ENCODE measurements at places on chromosomes 6 and 20.

DNA sequence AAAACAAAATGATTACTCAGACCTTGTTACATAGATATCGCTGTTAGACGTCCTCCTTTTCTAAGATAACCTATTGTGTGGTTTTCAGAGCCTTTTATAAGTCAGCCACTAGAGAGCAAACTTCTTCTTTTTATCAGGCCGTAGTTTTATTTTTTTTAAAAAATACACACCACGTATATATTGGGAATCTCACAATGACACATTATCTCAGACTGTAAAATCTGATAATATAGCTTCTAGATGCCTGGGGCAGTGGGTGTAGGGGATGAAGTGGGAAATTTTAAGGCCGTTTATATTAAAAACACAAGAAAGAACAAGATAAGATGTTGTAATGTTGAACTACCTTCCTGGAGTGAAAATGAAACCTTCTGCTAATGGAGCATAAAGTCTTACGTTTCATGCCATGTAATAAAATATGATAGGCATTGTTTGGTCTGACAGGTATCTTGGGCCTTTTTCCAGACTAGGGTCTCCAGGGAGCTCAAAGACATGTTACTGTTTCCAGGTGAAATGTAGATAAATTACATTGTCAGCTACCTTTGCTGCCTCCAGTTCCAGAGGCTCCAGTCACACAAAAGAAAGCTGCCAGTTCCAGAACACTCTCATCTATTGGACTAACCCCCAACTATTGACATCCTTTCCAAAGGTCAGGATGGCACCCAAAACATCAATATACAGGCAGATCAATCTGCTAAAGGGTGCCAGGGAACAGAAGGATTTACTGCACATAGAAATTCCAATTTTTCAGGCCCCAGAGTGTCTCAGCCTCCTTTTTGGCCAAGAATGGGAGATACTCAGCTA, 130.2 kb upstream of the AKIRIN2 start:
- no peak for DNase-seq

- DNase-seq, result no peak
Observed at GRCh38 chr20:2691663-2692035, 931 bp upstream of the EBF4 start.

DNA sequence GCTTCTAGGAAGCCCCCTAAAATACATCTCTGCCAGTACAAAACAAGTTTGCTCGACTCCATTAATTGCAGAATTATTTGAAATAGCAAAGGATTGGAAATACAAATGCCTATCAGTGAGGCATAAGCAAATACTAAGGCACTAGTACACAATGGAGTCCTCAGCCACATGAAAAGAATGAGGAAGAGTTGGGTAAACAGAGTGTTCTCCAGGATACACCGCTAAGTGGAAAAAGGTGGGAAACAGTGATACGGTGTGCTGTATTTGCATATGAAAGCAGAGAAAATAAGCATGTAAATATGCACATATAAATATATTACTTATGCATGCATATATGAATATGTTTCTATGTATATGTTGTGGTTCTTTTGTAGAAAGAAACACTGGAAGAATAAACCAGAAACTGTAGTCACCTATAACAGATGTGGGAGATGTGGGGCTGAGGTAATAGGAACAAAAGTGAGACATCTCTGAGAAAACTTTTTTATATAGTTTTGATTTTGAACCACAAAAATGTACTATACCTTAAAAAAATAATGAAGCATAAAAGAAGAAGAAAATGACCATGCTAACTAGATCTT, 143.4 kb upstream of the MYLIP start:
- DNase-seq, result no peak

DNA sequence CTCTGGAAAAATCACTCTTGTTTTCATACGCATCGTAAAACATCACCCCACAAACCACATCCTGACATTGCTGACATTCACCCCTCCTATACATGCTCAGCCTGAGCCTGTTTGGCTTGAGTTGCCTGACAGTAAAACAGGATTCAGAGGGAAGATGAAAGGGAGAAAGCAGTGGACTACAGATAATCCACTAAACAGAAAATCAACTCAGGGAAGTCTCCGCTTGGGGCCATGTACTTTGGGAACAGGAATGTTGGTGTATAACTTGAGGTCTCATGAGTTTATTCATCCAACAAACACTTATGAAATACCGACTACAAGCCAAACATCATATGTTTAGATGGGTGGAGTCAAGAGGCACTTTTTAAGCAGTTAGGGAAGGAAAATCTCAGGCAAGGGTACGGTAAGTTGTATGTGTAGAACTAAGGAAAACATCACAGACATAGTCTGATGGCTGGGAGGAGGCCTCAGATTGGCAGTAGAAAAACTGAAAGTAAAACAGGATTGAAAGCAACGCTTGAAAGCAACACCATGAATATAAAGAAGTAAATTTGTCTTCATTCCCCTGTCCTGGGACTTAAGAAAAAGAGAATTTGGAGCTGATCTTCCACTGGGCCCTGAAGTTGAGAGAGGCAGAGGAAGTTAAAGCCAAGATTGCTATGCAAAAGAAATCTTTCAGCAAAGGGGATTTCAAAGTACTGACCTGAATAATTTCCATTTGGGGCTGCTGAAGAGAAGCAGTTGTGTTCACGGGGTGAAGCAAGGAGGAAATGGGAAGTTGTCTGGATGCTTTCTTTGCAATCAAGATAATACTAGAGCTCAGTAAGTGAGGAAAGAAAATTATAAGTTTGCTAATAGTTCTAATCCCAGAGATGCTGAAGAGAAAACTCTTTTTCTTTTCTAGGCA, 28.8 kb downstream of the PDE7B start:
- peak; percentile 27 for DNase-seq

DNA sequence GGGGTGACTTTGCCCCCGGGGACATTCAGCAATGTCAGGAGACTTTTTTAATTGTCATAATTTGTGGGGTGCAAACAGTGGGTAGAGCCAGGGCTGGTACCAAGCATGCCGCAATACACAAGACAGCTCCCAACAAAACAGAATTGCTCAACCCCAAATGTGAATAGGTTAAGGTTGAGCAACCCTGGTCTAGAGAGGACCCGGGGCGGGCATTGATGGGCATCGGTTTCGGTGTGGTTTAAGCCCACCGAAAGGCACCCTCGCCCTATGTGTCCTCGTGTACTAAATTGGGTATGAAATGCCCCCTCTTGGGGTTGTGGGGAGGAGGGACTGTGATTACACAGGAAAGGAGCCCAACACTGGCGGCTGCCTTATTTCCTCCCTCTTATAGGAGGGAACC, 36.0 kb downstream of the KIAA1755 start:
- no peak for DNase-seq

DNA sequence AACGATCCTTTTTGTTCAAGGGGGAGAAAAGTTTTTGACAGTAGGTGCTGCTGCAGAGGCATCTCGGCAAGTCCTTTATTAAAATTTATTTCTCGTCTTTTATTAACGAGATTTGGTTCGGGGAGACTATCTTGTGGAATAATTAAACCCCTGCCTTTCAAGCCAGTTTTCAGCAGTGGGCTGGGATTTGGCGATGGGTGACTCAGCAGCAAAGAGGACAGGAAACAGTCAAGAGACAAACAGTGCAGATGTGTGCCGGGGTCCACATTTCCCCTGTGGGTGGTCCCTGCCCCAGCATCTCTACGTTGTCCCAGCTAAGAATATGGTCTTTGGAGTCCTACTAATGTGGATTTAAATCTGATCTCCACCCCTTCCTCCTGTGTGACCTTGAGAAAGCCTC, 282.8 kb downstream of the CDH26 start:
- no peak for DNase-seq

GRCh38 chr6:87618531-87618930, 28.6 kb downstream of the ORC3 start:
- no peak for DNase-seq

GRCh38 chr20:32165836-32166545, 41.6 kb downstream of the PLAGL2 start:
- no peak for DNase-seq

- no peak for DNase-seq
Observed at GRCh38 chr6:110776413-110776812, 38.9 kb downstream of the CDK19 start.

- peak; percentile 48 for DNase-seq
Observed at GRCh38 chr6:89297695-89298351, 17.3 kb downstream of the GABRR2 start.

DNA sequence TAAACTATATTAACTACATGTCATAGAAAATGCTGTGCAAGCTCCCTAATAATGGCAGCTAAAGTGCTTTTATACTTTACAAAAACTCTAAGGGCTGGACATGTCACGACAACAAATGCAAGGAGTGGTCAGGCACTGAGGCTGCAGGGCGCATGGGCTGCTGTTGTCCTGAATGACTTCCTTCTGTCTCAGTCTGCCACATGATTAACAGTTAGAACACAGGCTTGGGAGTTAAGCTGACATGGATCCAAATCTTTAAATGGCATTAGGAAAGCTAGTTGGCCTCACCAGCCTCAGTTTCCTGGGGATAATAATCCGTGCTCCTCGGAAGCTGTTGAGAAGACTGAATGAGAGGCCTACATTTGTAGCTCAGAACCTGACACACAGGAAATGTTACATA, 57.4 kb downstream of the PREP start:
- no peak for DNase-seq

GRCh38 chr6:112037783-112038216, 16.1 kb upstream of the CCN6 start:
- DNase-seq, result no peak

Data from stimulated activated CD8-positive, alpha-beta memory T cell treated with anti-CD3 and anti-CD28 coated beads, Interleukin-7, amount 100 ng/mL, for 4 hours (primary cell).